ENCODE measurements at places on chromosomes 2 and 18. TPM values are rescaled to one million over a fixed set of nuclear protein-coding genes. Genes with fewer than 3 reads are reported as not detected.

The NCKAP5 gene
- total RNA-seq, result 0.33 TPM

The LRATD1 gene
- 11.4 TPM for total RNA-seq

The SP3 gene
- 68.9 TPM for total RNA-seq

The DNAJC5G gene
- not detected for total RNA-seq

- DNase-seq, result no peak
These were observed 58.6 kb downstream of the RELCH start for GRCh38 chr18:62245699-62246098.

DNA sequence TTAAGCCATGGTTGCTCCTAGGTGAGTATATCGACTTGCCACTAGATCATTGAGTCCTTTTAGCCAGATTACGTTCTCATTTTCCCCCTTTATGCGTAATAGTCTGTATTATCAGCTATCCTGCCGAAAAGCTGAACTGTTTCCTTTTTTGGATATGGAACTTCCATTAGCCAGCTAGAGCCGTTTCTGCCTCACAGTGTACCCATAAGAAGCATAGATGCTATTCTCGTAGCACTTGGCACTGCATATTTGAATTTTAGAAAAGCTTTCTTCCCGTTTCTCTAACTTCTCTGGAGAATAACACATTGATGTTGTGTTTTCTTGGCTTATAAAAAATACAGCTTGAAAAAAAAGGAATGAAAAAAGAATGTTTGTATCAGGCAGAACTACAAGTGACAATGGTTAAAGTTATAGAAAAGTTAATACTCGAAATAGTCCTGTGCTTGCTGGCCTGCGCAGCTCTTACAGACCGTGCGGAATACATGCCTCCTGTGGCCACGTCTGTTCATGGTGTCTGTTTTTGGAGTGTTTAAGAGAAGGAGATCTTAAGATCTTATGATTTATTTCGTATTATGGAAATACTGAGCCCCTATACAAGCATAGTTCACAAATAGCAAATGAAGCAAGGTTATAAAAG, 710 bp downstream of the DUSP19 start:
- no peak for DNase-seq

- DNase-seq, result peak; percentile 37
These were observed 88.9 kb downstream of the ITGA4 start for GRCh38 chr2:181546086-181546485.

DNA sequence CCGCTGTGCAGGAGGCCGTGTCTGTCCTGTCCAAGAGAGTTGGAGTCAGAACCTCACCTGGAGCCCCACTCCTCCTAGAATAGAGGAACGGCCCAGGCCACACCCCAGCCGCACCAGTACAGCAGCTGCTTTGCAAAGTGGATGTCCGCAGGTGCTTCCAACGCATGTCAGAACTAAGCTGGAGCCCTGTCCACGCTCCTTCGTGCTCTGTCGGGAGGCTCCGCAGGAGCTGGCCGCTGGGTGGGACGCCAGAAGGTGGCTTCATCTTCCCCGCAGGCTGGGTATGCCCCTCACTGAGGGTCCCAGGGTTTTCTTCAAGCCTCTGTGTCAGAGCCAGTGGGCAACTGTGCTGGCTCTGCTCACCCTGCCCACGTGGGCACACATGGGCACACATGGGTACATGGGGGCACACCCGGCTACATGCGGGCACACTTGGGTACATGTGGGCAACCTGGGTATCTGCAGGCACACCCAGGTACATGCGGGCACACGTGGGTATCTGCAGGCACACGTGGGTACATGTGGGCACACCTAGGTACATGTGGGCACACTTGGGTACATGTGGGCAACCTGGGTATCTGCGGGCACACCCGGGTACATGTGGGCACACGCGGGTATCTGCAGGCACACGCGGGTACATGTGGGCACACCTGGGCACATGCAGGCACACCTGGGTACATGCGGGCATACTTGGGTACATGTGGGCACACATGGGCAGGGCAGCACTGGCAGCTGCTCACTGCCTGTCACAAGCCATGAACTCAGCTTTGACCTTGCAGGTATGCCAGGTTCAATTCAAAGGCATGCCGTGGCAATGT, 67.1 kb upstream of the CTDP1 start:
- no peak for DNase-seq

GRCh38 chr18:68098655-68099054, 582.1 kb upstream of the DSEL start:
- no peak for DNase-seq

- DNase-seq, result peak; percentile 2
These were observed 195.5 kb downstream of the L3MBTL4 start for GRCh38 chr18:6219116-6219717.

DNA sequence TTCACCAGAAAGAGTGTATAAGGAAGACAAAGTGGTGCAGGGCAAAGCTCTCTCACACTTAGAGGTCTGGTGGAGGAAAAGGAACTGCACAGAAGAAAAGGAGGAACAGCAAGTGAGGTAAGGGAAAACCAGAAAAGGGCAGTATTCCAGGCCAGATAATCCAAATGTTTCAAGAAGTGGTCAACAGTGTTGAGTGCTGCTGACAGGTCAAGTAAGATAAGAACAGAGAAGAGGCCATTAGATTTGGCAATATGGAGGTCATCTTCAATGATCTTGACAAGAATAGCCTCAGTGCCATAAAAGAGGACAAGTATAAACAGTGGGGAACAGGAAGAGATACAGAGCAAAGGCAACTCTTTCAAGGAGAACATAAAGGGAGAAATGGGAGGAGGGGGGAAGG, 15.0 kb downstream of the ADD2 start:
- DNase-seq, result no peak

The RAB17 gene
- total RNA-seq, result 12.1 TPM

The CCDC85A gene
- total RNA-seq, result 0.29 TPM

DNA sequence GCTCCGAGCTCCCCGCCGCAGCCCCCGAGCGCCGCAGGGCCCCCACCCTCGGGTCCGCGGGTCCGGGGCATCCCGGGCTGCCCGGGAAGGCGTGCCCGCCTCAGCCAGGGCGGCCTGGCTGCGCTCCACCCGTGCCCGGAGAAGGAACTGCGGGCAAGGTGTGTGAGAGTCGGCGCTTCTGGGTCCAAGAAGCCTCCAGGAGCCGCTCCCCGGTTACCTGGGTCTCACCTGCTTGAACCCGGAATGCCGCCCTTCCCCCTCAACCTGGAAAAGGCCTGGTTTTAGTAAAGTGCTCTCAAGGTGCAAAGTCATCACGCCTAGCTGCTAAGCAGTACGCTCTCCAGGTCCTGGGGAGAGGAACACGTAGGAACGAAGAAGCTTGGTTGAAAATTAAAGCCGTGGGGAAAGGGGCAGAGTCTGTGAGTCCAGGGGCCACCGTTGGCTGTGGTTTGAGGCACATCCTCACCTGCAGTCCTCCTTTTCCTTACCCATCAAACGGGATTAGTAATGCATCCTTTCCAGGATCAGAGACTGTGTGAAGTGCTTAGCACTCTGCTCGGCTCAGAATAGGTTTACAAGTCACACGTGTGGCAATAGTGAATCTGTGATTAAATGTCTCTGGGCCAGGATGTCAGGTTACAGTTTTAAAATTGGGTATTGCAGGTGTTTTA, 1.2 kb downstream of the ASAP2 start:
- no peak for DNase-seq

The PLGLB1 gene
- 0.38 TPM for total RNA-seq

- no peak for DNase-seq
These were observed 5.8 kb downstream of the NGEF start for GRCh38 chr2:233007270-233007669.

The NR4A2 gene
- total RNA-seq, result 0.13 TPM

GRCh38 chr2:108588070-108588668, 53.9 kb downstream of the LIMS1 start:
- DNase-seq, result no peak

The ZNF516 gene
- total RNA-seq, result 56.1 TPM

The DHX57 gene
- 15.1 TPM for total RNA-seq

DNA sequence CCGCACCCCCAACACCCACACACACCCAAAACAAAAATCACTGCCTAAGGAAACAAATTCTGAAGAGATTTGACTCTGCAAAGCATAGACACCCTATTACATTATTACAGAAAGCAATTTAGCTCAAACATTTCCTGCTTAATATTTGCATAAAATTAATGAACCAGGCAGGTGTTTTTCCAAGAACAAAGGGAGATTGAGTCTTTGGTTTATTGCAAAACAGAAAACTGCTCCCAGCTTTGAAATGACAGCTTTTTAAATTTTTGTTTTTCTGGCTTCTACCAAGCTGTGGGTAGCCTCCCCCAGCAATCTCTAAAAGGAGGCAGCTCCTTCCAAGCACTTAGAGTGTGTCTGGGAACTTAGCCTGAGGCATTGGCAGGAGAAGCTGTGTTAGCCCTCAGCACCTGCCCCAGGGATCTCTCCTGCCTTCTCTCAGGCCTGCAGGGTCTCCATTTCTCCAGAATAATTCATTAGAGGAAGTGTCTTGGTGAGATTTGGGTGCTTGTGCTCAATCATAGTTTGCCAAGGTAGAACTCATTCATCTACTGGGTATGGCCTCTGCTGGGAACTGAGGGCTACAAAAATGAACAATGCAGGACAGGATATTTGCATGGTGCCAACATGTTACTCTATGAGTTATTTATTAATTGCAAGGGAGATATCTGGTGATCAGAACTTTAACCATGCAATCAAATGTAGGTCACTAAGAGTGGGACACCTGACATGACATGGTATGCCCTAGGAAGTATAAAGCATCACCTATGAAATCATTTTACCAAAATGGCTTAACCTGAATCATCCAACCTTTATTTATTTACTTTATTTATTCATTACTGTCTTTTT, 58.7 kb downstream of the B3GNT2 start:
- DNase-seq, result no peak

DNA sequence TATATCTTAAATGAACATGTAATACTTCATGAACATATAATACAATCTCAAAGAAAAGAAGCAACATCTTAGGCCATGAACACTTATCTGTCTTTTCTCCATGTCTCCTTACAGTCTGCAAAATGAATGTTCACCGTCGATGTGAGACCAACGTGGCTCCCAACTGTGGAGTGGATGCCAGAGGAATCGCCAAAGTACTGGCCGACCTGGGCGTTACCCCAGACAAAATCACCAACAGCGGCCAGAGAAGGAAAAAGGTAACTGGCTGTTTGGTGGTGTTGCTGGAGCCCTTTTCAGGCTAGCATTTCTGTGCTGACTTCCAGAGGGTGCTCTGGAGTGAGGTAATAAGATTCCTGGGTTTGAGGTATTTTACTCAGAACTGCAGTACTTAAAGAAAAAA, 295.9 kb upstream of the EPAS1 start:
- no peak for DNase-seq

DNA sequence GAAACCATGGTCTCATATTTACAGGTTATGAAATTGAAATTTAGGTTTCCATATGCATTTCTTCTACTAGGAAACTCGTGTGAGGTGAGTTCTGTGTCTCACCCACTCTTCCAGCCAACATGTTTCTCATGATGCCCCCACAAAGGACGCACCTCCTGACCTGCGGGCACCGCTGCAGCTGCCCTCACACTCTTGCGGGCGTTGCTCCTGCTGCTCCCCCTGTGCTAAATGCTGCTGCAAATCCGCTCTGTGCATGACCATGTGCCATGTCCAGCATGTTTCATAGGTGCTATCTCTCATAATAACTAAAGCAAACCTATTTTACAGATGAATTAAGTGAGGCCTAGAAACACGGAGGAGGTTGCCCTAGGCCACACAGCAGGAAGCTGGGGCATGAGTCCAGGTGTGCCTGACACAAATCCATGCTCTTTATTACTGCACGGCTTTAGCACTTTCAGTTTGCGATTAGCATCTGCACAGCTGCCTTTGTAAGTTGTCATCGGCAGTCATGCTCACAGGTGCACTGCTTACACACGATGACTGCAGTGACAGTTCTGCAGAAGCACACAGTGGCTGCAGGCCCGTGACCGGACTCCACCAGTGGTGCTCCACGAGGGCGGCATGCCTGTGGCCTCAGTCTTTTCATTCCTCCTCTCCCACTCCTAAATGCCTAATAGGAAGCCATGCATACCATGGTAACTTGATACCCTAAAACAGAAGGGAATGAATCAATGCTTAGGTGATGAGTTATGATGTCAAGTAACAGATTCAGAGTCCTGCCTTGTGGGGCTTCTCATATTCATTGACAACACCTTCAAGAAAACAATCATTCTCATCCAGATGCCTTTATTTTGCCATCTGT, 14.9 kb upstream of the GALR1 start:
- peak; percentile 21 for DNase-seq

DNA sequence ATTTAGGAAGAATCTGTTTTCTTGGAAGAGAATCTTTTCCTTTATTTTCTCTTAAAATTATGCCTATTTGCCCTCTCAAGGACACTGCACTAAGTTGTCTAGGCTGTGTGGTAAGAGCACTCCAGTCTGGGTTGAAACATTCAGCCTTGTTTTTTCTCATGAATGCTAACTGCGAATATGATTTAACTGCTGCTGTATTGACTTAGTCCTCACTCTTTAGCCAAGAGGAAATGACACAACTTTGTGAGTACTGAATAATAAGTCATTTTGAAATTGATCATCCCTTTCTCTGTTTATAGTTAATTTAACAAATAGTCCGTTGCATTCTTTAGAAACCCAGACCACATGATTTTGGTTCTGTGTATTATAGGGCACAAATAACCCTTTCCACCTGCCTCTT, 4.5 kb upstream of the RND3 start:
- no peak for DNase-seq

GRCh38 chr2:173588931-173589369, 234.3 kb downstream of the CDCA7 start:
- DNase-seq, result peak; percentile 43

DNA sequence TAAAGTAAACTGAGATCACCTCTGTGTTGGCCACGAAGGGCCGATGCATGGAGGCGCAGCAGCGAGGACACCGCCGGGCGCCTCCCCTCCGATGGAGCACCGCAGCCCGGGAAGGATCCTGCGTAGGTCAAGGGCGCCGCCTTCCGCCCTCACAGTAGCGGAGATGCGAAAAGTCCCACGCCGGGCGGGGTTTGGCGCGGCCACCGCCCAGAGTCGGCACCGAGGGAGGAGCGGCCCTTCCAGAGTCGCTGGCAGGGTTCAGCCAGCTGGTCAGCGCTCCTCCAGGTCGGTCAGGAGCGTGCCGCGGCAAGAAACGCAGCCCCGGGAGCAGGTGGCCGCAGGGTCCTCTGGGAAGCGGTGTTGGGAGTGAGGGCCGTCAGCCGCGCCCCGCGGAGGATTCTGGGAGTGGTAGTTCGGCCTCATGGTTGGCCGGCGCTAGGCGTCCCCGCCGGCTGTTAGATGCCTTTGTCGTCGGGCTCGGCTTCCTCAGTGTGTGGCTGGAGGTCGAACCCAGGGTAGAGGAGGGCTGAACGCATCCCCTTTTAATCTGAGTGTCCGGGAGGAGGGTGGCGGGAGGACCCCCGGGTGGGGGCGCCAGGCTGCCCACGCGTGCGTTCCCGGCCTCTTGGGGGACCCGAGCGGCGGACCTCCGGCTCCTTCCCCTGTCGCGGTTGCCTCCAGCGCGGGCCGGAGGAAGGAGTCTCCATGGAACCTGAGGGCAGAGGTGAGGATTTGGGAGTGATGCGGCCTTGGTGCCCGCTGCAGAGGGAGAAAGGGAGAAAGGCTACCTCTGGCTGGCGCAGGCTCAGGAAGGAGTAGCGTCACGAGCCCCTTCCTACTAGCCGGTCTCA, at the start of gene ZNF892:
Gene ZNF892 (plus strand): TSS at position 411 of the 851 bp plus-strand sequence. CDS start 295 bp downstream, at position 706.
- DNase-seq, result peak; percentile 70

DNA sequence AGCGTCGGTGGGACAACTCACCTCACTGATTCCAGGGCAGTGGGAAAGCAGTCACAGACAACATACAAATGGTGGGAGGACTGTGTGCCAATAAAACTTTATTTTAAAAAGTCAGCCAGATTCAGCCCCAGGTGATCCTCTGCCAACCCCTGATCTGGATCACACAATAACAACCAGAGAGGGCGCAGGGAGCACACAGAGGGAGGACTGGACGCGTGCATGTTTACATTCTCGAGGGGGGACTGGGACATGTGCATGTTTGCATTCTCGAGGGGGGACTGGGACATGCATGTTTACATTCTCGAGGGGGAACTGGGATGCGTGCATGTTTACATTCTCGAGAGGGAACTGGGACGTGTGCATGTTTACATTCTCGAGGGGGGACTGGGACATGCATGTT, 209.5 kb downstream of the NDUFA10 start:
- DNase-seq, result no peak

The CD207 gene
- not detected for total RNA-seq

All from kidney epithelial cell (primary cell).